Glutamatergic neuron (in vitro differentiated cells): ENCODE measurements at places on chromosomes 4 and X.

DNA sequence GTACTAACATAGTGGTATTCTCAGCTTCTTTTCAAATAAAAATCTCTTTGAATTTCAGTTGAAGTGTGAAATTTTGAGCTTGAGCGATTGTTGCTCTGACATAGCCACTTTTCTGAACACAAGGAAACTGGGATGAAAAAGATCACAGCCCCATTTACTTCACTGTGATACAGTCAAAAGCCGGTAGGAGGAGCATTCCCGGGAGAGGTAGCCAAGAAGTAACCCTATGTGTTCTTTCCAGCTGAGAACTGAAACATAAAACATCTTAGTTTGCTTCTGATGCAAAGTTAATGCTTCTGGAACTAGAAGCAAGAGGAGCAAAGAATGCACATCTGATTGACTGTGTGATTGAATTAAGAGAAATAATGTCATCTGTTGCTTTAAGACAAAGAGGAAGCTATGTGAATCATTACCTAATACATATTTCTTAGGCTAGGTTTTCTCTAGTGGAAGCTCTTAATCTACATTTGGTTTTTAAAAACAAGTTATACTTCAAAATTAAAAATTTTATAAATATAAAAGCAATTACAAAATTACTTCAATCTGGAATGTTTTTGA lies 88.3 kb upstream of the UNC5C start:
- peak; percentile 32 for DNase-seq

DNA sequence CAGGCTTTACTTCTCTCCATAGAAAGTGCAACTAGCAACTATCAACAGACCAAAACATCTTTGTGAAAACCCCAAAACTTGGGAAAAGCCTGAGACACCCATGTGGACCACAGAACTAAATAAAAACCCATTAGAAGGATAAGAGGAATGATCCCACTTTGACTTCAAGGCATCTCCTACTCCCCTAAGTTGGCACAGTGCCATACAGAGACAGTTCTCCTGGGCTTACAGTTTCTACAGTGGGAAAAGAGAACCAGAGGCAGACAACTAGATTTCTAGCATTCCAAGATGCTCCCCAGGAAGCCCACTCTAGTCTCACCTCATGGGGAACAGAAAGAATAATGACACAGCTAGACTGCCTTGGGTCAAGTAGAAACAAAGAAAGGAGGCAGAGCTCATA lies 20.4 kb downstream of the TMLHE start:
- no peak for DNase-seq

DNA sequence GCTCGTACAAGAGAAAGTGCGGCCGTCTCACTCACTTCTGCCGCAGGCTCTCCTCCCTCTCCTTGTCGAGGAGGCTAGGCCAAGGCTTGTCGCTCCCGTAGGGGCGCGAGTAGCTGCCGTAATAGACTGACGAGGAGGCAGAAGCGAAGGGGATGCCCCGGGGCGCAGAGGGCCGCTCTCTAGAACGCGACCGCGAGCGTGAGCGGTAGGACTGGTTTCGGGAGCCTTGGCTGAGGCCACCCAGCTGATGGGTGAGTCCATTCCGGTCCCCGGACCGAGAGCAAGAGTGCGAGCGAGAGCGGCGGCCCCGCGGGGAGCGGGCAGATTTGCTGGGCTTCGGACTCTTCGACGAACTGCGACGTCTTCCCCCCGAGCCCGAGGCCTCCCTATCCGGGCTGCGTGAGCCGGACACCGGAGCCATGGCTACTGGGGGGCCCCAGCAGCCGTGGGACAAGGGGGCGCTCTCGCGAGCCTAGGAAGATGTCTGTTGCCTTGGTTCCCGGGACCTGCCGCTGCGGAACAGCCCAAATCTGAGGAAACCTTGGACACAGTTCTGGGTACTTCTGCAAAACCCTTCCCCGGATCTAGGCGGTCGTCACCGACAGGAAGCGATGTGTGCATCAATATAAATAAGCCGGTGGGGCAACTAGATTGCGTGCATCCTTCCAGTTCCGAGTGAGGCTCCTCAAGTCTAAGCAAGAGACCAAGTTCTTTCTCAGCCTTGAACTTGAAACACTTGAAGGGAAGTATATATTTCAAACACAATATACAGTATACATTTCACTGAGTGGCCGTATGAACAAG lies at the start of gene NKAP:
TSS of gene NKAP (minus strand) at position 567 of the 804 bp plus-strand sequence. CDS start at position 421, 146 bp downstream.
- peak; percentile 71 for DNase-seq

DNA sequence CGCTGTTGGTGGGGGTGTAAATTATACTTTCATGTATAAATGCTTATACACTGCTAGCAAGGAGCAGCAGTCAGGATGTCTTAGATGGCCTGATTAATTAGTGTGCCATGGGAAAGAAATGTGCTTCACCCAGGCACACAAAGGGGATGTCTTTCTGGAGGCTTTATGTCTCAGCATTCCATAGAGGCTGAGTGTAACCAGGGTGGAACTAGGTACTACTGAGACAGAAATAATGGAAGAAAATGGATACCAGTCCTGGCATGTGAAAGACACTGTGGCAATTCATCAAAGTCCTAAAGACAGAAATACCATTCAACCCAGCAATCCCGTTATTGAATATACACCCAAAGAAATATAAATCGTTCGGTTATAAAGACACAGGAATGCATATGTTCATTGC lies 52.5 kb downstream of the PF4 start:
- no peak for DNase-seq

DNA sequence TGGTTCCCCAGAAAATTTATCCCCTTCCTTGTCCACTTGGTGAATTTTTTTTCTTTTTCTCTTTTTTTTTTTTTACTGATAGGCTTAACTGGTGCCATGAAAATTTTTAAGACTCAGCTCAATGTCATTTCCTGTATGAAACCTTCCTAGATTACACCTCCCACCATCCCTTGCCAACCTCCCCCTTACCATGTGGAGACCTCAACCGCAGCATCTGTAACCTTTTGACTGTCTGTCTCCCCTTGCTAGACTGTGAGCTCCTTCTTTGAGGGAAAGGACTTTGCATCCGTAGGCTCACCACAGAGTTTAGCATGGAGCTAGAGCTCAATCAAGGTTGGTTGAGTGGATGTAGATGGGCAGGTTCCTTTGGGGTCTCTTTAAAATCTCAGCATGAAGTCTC lies 5.2 kb upstream of the PGRMC1 start:
- DNase-seq: no peak

- DNase-seq: peak; percentile 18
Observed at GRCh38 chr4:23811161-23811560, 78.7 kb downstream of the PPARGC1A start.

DNA sequence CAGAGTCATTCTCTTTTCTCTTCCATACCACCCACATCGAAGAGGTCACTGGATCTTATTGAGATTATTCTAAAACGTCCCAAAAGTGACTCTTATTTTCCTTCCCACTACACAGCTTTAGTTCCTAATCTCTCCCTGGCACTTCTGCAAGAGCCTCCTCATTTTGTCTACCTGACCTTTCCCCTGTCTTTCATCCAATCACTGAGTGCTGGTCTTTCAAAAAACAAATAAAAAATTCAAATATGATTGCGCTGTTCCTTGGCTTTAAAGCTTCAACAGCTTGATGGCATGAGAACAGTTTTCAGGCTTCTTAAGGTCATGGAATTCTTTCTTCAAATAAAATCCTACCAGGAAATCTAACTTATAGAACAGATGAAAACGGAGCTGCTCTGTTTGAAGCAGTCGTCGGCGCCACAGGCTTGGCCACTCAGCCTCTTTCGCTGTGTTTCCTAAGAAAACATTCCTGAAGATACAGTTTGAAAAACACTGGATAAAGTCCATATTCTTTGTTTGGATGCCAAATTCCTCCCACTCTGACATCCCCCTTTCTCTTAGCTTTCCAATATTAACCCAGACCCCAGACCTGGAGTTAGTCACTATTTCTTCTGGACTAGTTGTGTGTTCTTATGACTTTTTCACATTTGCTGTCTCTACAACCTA lies 12.5 kb downstream of the SYTL5 start:
- DNase-seq: no peak
